Mucosa of descending colon (tissue), 3 donors: ENCODE measurements at places on chromosomes 11 and 22.

- no peak for DNase-seq
Observed at GRCh38 chr22:28620244-28620922, 59.3 kb downstream of the TTC28 start.

DNA sequence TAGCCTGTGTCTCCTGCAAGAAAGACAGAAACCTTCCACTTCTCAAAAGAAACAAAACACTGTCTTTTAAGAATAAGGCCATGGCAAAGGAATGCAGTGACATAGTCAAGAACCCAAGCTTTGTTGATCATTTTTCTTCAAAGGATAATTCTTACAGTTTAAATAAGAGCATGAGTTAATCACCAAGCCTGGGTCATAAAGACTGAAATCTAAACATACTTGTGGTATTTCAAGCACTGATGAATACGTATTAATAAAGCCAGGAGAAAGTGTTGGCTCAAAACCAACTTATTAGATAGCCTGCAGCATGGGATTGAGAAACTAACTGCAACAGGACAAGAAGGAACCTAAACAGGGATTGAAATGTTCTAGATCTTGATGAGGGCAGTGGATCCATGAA is 143.3 kb upstream of the MTNR1B start:
- DNase-seq: no peak

DNA sequence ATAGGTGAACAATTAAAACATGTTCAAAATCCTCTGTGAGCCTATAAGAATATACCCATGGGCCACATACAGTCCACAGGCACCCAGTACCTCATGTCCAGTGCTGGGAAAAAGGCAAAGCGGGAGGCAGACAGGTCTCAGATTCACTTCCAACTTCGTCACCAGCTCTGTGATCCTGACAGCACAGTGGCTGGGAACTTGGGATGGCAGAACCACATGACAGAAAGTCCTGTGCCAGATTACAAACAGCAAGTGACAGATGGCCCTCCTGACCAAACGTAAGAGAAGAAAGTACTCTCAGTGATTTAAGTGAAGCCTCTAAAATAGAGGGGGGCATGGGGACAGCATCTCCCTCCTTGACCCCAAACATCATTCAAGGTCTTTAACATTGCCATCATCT is 5.8 kb downstream of the SLC1A2 start:
- DNase-seq: no peak

DNA sequence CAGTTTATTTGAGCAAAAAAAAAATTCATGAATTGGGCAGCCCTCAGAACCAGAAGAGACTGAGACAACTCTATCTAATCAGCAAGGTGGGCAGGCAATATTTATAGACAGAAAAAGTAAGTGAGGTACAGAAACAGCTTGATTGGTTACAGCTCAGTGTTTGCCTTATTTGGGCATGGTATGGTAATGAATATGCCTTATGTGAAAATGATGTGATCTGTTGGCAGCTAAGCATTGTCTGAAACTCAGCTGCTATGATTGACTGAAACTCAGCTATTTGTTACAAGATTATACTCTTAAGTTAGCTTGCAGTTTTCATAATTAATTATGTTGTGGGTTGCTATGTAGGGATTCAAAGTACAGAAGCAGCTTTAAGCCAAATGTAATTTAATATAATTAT is 127.6 kb downstream of the CNTN5 start:
- no peak for DNase-seq

DNA sequence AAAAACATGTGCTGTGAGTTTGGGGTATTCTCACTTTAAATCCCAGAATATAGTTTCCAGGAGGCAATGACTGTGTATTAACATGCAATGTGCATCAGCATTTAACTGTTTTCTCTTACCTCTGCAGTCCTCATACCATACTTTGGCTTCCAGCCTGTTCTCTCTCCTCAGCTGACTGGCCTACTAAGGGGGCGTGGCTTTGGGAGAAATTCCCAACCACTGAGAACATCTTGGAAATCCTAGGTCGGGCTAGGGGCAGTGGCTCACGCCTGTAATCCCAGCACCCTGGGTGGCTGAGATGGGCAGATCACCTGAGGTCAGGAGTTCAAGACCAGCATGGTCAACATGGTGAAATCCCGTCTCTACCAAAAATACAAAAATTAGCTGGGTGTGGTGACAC is 13.5 kb upstream of the ZC3H12C start:
- DNase-seq: no peak

DNA sequence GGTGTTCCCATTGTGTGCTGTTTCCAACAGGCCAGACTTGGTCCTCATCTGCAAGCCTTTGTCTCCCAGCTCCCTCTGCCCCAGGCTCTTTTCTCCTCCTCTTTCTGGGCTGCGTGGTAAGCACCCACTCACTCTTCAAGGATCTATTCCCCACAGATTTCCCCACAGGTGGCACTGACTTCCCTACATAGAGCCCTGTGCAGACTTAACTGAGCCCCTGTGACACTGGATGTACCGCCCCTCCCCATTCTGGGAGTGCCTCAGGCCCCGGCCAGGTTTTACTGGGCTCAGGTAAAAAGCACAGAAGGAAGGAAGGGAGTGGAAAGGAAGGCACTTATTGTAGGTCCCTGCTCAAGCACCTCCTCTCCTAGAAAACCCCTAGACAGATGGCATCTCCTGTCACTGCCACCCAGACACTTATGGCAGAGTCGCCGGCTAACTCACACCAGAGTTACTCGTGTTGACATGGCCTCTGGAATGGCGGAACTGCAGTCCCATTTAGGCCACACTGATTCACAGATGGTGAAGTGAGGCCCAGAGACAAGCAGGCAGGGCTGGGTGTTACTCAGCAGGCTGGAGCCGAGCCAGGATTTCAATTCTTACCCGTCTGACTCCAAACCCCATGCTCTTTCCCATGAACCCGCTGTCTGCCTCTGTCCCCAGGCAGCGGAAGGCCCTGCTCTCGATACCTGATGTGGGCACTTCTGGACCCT is 47.2 kb downstream of the LRRC32 start:
- DNase-seq: no peak

DNA sequence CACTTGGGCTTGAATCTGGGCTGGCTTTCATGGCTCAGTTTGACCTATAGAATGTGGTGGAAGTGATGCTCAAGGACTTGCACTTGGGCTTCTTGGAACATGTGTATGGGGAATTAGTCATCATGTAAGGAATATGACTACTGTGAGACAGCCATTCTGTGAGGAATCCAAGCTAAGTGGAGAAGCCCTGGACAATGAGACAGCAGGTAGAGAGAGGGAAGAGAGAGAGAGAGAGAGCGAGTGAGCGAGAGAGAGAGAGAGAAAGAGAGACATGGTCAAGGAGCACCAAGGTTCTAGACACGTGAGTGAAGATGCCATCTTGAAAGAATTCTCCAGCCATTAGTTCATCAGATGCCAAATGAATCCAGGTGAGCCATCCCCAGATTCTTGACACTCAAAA is 261.6 kb upstream of the SORL1-AS1 start:
- DNase-seq: no peak

GRCh38 chr22:25420925-25421904 is 143.3 kb upstream of the GRK3 start:
- no peak for DNase-seq

- DNase-seq: peak; percentile 83
Observed at GRCh38 chr11:62508336-62509058, 38.1 kb downstream of the AHNAK start.

DNA sequence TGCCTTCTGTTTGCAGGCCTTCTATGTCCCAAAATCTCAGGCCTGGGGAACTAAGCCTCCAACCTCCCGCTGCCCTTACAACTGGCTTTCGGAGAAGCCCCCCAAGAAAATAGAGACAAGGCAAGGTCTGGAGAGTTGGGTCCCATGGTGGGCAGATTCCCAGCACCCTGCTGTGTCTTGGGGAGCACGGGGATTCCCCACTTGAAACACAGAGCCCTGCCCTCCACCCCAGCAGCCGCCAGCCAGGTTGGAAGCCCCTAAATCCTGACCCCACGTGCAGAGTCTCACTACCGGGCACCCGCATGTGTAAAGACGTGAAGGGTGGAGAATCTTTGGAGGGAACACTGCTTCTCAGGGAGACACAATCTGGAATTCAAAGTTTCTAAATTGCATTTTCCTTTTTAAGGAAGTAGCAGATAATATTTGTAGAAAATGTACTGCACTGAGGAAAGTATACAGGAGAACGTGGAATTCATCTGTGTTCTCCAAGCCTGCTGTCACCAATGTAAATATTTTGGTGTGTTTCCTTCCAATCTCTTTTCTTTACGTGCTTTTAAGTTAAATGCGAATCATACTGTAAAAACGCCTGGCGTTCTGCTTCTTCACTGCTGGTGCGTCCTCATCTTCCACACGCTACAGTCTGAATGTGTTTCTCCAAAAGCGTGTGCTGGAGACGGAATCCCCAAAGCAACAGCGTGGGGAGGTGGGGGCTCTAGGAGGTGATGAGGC is 220.9 kb downstream of the BRD1 start:
- DNase-seq: no peak

GRCh38 chr22:27063841-27064240 is 406.5 kb downstream of the MIAT start:
- no peak for DNase-seq

GRCh38 chr11:103928802-103929161 is 107.7 kb upstream of the DDI1 start:
- DNase-seq: no peak

DNA sequence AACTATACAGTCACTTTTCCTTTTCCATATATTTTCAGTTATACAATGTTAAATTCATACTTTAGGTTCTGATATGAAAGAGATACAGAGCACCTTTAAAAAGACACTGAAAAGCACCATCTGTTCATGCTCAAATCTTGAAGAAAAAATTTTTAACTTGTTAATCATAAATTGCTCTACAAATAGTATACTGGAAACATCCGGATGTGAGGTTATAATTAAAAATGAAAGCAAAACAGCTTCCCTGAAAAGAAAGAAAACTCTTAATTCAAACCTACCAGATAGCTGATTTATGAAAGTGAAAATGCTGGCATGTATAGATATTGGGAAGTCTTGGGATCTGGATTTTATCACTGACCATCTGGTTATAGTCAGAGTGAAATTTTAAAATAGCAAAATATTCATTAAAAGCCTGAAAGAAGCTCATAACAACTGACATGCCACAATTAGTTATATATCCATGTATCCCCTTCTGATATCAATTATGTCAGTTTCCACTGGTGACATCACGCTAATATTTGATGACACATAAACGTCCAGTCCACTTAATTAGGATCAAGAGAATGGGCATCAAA is 740.0 kb downstream of the DLG2 start:
- DNase-seq: no peak

GRCh38 chr11:72048766-72049460 is 31.4 kb downstream of the NUMA1 start:
- DNase-seq: no peak

DNA sequence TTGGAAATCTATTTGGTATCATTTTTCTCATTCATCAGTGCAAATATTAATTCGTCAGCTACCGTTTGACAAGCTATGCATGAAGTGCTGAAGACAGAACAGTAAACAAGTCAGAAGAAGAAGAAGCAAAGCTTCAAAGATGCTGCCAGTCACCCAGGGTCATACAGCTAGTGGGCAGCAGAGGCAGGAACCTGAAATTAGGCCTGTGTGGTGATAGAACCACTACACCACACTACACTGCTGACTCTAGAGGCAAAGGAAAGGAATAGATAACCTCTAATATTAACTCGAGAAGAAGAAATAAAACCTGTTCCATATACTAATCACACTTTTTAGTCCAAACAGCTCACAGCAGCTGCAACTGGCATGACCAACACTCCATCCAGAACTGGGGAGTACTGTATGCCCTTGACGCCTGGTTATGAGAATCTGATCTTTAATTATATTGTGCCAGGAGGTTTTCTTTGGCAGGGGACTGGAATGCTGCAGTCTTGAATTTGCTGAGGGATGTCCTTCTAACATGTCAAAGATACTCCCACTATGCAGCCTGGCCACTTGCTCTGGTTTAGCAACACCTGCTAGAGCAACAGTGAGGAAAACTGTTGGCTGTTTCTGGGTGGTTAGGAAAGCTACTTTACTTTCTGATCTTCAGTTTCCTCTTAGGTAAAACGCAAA is 73.0 kb downstream of the PAK1 start:
- DNase-seq: no peak

DNA sequence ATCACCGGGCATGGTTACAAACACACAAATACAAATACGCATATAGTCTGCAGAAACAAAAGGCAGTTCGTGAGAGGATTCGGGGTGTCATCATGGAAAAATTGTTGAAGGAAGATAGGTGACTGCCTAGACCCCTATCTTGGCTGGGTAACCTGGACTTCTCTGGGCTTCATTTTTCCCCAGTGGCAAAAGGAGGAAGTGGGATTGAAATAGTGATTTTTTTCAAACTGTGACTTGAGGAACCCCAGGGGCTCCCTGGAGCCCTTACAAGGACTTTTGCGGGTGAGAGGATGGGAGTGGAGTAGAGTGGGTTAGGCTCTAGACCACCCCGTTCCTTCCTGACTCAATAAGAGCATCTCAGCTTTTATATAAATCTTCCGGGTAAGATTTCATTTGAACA is 1.0 kb upstream of the ELF5 start:
- DNase-seq: no peak

DNA sequence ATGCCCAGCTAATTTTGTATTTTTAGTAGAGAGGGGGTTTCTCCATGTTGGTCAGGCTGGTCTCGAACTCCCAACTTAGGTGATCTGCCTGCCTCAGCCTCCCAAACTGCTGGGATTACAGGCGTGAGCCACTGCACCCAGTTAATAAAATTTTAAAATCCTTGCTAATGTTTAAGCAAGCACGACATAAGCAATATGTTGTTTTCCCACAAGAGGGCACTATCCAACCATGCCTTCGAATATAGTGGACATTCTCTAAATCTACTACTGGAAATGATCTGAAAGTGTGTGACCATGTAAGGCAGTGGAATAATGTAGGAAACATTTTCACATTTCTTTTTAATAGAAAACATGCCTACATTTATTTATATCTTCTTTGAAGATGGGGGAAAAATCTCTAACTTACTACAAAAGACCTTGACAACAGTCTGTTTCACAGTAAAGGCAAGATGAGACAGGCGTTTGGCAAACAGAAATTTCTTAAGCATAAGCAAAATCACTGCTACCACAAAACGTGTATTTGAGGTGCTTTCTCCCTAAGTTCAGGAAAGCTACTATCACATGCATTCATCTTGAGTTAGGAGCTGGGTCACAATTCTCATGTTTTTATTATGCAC is 38.2 kb downstream of the PITPNB start:
- no peak for DNase-seq

GRCh38 chr22:49862496-49862776 is 8.8 kb downstream of the ZBED4 start:
- no peak for DNase-seq

- DNase-seq: no peak
Observed at GRCh38 chr11:44309478-44310205, at the start of gene ALX4. Gene ALX4, minus strand, starts transcription at chr11:44310139. Its CDS starts 77 bp downstream, at chr11:44310062.

- DNase-seq: peak; percentile 52
Observed at GRCh38 chr11:63999349-64000025, 13.2 kb downstream of the OTUB1 start.
